SHP77 treated with DMSO at 0.1 percent for 48 hours (cell line): ENCODE measurements at places on chromosomes 11 and 22.

DNA sequence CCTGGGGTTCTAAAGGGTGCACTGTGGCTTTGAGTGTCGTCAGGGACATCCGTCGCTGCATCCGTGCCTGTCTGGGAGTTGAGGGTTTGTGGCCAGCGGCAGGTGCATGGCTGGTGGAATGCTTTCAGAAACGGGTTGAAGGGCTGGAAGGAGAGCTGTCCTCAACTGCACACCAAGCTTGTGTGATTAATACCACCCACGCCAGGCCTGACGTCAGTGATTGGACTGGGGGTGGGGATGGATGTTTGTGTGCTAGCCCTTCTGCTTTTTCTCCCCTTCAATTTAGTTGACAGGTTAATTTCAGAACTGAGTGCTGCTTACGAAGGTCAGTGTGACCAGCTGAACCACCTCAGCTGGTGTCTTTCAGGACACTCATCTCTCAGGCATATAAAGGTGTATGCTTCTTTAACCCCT is 3.2 kb upstream of the GAB2 start:
- peak; percentile 91 for DNase-seq

DNA sequence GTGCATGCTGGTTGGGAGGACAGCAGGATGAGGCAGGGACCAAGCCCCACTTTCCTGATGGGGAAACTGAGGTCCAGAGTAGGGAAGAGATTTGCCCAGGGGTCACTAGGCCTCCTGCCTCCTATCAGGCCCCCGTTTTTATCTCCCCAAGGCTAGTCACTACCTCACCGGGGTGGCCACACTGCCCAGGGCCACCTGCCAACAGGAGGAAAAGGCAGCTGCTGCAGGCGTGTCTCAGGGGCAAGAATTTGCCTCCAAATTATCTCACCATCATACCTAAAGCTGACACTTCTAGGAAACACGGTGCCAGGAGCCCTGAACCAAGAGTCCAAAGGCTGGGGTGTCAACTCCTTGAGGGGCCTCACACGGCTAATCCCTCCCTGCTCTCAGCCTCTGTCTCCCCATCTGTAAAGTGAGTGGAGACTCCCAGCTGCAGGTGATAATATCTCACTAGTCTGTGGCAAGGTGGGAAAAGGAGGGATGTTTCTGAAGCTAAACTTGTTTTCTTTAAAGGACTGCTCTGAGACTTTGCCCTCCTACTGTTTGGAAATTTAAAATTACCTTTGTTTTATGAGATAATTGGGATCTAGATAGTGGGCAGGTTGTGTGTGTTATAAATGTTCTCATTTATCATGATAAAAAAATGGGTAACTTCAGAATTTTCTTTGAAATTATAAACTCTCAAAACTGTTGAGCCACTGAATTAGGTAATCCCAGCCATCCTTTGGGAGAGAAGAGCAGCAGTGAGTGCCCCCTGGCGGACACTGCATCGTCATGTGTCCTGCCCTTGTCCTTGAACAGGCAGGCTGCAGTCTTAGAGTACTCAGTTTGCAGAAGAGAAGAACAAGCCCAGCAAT is 60.0 kb downstream of the MYO7A start:
- peak; percentile 14 for DNase-seq

GRCh38 chr11:67351275-67352005 is 1.9 kb downstream of the POLD4 start:
- peak; percentile 54 for DNase-seq

DNA sequence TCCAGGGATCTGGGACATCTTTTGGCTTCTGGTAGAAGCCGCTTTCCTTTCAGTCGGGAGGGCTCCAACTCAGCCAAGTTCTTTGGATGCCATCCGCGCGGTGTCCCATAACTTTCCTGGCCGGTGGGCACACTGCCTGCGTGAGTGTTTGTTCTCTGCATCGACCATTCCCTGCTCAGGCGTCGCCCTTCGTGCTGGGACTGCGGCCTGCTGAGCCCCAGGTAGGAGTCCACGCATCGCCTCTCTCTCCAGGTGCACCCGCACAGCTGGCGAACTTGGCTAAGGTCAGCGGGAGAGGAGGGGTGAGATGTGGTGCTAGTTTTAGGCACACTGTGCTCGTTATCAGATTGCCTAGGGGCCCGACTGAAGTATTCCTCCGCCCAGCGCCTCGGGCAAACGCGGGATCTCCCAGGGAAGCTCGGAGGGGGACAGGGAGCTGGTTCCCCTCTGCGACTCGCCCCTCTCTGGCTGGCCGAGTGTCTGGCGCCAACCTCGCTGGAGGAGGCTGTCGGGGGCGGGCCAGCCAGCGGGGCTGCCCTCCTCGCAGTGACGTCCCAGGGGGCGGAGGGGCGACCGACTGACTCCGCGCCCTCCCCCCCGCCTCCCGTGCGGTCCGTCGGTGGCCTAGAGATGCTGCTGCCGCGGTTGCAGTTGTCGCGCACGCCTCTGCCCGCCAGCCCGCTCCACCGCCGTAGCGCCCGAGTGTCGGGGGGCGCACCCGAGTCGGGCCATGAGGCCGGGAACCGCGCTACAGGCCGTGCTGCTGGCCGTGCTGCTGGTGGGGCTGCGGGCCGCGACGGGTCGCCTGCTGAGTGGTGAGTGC is at the start of gene LAYN:
LAYN (plus strand) TSS at position 607 of the 823 bp plus-strand sequence; CDS start at position 731, 124 bp downstream.
- DNase-seq = no peak

GRCh38 chr11:35403765-35404387 is 15.5 kb downstream of the SLC1A2 start:
- no peak for DNase-seq
